ENCODE measurements at places on chromosomes 5 and 9. TPM values are rescaled to one million over a fixed set of nuclear protein-coding genes. Genes with fewer than 3 reads are reported as not detected.

The ACSL6 gene
- total RNA-seq = 1.6 TPM

DNA sequence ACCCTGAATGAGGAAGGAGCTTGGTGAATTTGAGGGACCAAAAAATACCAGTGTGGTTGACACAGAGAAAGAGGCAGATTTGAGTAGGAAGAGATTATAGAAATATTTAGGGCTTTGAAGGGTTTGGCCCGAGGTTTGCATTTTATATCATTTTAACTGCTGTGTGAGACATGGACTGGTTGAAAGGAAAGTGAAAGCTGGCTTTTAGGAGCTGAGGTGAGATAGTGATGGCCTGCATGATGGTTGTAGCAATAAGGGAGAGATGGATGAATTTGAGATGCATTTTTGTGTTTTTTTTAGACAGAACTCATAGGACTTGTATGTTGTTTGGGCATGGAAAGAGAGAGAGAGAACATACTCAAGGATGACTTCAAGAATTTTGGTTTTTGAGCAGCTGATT is 21.7 kb downstream of the FER start:
- no peaks in the 10 kb centered on the region for H3K36me3 ChIP-seq
- H3K27ac ChIP-seq = no peak overlapping the region
- H3K4me1 ChIP-seq = no peaks in the 10 kb centered on the region
- no peak for DNase-seq

GRCh38 chr5:111002036-111002435 is 69.5 kb upstream of the TSLP start:
- H3K27me3 ChIP-seq = no peaks in the 10 kb centered on the region
- no peaks in the 10 kb centered on the region for H3K4me1 ChIP-seq
- H3K27ac ChIP-seq = no peak overlapping the region
- no peak for DNase-seq

DNA sequence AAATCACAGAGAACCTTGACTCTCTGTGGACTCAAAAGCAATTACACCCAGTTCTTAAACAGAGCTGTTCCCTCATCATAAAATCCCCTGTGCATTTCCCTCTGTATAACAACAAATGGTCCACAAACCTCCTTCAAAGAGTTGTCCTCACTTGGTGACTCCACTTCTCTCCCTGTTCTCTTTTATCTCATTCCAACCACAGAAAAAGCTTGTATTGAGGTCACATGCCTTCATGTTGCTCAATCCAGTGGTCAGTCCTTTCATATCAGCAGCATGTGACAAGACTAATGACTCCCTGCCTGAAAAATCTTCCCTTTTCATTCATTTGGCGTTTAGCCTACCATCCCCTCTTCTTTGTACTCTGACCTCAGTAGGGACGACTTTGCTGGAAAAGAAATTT is 158.0 kb downstream of the DEPDC1B start:
- H3K4me3 ChIP-seq = no peak overlapping the region
- no peaks in the 10 kb centered on the region for H3K27me3 ChIP-seq
- H3K4me1 ChIP-seq = peaks cover 70% of the 10 kb centered on the region
- H3K27ac ChIP-seq = peak overlapping the region; percentile 82
- DNase-seq = no peak
- no peaks in the 10 kb centered on the region for H3K36me3 ChIP-seq

DNA sequence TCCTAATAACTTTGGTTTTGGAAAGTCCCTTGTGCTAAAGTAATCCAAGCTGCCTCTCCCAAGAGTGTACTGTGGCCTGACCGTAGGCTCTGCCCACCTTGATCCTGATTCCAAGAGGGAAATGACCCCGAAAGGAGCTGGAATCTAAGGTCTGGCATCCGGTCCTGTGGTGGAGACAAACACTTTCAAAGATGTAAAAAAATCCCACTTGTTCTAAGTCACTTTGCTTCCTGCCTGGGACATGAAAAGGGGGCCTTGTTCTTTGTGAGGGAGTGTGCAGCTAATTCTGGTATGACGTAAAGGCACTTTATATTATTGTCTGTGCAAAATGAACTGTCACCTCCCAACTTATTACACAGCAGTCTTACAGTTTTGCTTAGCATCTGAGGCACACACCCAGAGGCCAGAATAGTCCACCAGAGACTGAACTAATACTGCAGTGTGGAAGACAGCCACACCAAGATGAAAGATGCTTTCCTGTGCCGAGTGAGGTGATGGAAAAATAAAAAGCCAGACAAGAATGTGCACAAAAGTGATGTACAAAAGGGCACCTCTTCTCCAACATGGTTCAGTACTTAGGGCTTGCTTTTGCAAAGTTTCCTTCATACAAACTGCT is 128.7 kb downstream of the SLC12A2 start:
- no peaks in the 10 kb centered on the region for H3K27me3 ChIP-seq
- DNase-seq = no peak
- H3K27ac ChIP-seq = no peak overlapping the region
- H3K4me1 ChIP-seq = no peaks in the 10 kb centered on the region
